ENCODE measurements at places on chromosomes 4 and X.

GRCh38 chr4:138275216-138275615 is 33.1 kb upstream of the SLC7A11 start:
- DNase-seq = no peak

DNA sequence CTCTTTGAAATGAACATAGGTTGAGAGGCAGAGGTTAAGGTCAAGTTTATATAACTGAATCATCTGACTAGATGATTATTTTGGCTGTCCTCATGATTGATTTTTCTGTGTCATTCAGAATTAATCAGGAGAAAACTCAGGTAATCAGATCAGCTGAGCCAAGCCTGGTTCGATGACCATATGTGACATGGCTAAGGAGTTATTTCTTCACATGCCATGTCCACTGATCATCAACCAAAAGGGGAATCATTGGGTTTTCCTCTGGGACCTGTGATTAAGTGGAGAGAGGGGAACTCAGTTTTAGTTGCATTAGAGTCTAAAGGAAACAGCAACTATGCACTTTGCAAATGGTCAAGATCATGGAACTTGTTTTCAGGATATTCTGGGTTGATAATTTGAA is 20.3 kb upstream of the PACRGL start:
- DNase-seq = no peak

DNA sequence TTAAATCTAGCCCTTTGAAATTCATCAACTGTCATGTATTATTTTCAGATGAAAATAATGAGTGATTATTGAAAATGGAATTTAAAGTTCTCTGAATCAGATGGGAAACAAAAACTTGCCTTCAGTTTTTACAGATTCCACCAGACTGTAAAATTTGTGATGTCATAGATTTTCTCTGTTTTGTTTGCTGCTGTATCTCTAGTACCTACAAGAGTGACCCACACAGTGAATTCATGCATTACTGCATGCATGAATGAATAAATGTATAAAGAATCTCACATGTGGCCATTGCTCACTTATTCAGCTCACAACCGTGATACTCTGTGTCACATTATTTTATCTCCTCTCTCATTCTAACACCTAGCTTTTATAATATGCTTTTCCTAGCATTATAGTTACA is 532.2 kb upstream of the AGA start:
- DNase-seq = no peak

DNA sequence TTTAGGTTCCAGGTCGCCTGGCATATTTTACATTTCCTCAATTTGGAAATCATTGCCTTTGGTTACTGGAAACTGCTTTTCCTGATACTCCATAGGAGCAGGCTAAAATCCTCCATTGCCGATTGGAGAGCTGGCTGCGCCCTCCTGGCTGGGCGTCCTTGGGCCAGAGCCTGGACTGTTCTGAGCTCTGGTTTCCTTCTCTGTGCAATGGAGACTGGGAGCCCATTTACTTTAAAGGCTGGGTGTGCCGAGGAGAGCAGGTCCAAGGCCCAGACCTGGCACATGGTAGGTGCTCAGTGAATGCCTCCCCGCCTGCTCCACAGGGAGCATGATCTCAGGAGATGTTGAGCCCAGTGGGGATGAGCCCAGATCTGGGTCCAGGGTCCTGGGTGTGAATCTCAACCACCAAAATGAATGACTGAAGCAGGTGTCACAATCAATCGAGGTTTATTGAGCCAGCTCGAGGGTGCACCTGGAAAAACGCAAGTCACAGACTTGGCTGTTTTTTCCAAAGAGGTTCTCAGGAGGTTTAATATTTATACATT is 50.0 kb downstream of the EVC start:
- no peak for DNase-seq

- no peak for DNase-seq
Measured at GRCh38 chrX:135740681-135741149, 27.3 kb downstream of the CT45A1 start.

DNA sequence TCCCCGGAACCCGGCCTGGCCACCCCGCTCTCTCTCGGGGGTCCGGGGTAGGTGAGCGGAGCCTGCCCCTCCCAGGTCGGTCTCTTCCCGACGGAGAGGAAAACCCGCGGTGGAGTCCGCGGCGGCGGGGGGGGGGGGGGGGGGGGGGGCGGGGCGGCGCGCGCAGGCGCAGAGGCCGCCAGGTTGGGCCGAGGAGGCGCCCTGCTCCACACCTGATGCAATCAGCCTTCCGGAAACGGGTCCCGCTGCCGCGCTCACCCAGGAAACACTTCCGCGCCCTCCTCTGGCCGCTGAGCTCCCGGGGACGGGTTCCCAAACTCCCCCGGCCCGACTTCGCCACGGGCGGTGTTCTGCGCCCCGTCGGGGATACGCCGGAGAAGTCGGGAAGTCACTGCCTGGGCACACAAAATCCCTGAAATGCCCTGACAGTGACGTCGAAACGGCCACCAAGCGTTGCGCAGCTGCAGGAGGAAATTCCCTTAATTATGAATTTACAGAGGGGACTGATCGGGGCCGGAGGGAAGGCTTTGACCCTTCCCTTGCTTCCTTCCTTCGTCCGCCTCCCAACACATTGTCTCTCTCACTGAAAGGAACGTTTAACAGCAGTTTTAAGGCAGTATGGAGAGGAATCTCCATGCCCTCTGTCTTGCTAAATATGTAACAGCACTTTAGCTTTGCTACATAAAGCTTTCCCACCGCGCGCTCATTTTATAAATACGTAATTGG is 2.1 kb upstream of the APBB2 start:
- no peak for DNase-seq

- DNase-seq = peak; percentile 69
Measured at GRCh38 chr4:80072228-80072743, 743 bp downstream of the ANTXR2 start.

- DNase-seq = no peak
Measured at GRCh38 chr4:1512738-1513660, 106.8 kb upstream of the NKX1-1 start.

DNA sequence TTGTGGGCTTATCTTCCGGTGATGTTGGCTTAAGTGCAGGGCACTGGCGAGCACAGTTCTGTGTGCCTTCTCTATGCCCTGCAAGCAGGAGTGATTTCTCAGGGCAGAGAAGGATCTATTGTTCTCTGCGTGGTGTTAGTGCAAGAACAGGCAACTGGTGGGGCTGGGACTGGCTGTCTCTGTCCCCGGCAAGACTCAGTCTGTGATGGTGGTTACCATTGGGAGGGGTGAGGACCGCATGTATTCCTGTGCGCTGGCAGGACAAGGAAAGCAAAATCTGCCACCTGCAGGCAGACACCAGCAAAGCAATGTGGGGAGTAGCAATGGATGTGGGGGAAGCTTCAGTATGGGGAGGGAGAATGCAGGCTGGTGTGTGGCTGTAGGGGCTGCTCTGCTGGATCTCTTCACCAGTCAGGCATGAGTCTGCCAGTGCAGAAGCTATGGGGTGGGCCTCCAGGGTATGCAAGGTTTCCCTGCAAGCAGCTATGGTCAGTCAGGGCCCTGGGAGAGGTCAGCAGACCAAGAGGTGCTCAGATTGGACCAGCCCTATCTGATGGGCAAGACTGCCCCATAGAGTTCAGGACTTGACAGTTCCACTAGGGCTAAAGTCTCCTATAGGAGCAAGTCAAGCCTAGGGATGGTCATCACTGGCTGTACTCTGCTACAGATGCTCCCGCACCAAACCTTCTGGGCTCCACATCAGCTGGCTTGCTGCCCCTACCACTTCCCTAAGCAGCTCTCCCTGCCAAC is 16.8 kb downstream of the PF4 start:
- DNase-seq = no peak

DNA sequence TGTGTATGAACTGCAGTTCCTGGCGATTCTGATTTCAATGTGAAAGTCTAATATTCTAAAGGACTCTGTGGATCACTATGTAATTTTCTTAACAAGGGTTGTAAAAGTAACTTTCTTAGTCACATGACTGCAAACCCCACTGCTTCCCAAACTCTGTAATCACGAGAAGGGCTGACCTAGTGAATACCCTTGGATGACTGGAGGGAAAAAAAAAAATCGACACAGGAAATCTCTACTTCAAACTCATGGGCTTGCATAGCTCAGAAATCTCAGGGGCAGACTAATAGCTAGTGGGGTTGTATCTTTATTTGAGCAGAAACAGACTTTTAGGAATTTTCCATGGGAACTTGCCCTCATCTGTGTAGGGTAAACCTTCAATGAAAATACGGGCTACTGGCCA is 4.8 kb upstream of the MXRA5 start:
- DNase-seq = no peak

- DNase-seq = no peak
Measured at GRCh38 chr4:151694961-151695720, 65.7 kb downstream of the GATB start.

DNA sequence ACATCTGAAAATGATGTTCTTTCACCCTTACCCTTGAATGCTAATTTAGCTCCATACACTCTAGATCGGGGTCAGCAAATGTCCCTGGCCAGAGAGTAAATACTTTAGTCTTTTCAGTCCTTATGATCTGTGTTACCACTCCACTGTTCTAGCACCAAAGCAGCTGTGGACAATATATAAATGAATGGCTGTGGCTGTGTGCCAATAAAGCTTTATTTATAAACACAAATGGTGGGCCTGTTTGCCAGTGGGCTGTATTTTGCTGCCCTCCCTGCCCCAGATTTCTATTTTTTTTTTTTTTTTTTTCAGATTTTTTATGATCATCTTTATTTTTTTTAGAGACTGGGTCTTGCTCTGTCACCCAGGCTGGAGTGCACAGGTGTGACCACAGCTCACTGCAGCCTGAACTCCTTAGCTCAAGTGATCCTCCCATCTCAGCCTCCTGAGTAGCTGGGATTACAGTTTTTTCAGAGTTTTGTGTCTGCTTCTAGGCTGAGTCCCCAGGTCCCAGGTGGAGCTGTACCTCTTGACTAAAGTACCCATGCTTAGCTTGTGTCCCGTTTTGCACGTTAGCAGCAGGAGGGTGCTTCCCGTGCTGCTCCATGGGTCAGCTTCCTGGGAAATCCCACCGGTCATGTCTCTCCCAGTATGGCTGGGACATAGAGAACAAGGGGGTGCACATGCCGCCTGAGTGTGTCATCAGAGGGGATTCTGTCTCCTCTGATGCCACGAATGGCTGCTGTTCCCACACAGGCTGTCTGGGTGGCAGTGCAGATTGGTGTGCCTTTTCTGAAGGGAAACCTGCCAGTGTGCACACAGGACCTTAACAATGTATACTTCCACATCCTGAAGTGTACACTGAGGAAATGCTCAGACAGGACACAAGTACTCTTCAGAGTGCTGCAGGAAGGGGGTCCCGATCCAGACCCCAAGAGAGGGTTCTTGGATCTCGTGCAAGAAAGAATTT is 16.0 kb upstream of the GRPEL1 start:
- no peak for DNase-seq

- no peak for DNase-seq
Measured at GRCh38 chrX:95076449-95076848, 1402.4 kb downstream of the FAM133A start.

DNA sequence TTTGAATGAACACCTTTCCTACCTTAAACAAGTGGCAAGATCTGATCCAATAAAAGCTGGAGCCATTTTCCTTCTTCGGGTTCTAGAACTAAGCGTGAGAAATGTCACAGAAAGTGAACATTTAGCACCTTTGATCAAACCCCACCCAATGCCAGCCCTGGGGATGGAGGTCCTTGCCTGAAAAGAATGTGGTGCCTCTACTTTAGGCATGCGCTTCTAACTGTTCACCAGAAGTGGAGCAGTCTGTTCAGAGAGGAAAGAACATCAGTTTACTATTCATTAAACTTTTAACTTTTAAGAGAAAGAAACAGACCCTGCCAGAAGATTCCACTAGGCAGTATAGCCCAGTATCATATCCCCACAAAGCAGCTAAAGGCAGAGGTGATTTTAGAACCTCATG is 75.9 kb downstream of the INTS12 start:
- no peak for DNase-seq

- no peak for DNase-seq
Measured at GRCh38 chr4:119632216-119632615, 3.6 kb upstream of the PDE5A start.

GRCh38 chrX:124335598-124335997 is 3.1 kb downstream of the TEX13D start:
- no peak for DNase-seq

GRCh38 chr4:137531986-137532868 is at the start of gene PCDH18:
Gene PCDH18, minus strand, starts transcription at chr4:137532494. Its CDS starts 406 bp downstream, at chr4:137532088.
- peak; percentile 15 for DNase-seq

- DNase-seq = no peak
Measured at GRCh38 chr4:5124876-5125275, 73.6 kb downstream of the STK32B start.

DNA sequence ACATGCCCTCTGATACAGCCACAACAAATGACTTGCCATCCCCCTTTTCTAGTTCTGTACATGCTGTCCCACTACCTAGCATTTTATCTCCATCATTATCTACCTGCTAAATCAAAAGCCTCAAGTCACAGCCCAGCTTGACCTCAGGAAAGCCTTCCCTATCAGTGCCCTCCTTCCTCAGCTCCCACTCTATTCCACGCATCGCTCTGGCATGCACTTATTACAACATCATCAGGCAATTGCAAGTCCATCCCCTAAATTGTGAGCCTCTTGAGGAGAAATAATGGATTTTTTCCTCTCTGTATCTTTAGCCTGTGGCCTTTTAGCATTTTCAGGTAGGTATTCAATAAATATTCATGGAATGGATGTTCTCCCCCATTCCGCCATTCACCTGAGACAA is 5.7 kb downstream of the ARL13A start:
- no peak for DNase-seq

DNA sequence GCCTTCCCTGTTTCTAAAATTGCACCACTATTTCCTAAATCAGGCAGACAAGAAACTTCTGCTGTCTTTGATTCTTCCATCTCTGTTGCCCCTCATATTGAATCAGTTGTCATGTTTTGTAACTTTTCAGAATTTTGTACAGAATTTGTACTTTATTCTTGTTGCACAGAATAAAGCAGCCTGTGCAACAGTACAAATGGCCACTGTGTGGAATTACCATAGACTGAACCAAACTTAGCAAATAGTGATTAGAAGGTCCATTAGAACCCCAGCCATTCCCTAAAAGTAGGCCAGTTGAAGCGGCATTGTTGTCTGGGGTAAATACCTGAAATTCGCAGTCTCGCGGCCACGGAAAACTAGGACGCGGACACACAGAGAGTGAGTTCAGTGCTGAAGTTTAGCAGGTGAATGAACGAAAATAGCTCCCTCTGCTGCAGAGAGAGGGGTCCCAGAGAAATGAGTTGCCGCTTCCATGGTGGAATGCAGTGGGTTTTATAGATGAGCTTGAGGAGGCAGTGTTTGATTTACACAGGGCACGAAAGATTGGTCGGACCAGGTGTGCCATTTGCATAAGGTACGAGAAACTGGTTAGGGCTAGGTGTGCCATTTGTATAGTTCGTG is 71.8 kb downstream of the C4orf33 start:
- no peak for DNase-seq

DNA sequence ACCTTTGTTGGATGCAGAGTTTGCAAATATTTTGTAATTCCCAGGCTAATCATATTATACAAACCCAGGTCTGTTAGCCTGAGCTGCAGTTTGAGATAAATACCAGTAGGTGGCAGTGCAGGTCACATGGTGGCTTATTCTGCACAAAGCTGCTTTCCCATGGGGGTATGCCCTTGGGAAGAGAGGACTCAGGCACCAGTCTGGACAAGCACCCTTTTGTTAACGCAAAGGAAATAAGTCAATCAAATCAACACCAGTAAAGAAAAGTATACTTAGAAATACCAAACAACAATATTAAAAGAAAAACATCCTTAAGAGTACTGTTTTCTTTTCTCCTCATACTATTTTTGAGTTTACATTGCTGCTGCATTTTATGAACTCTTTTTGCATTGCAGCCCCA is 389.0 kb upstream of the ZFP42 start:
- peak; percentile 1 for DNase-seq

- no peak for DNase-seq
Measured at GRCh38 chrX:37357436-37357835, 8.3 kb downstream of the PRRG1 start.
